ENCODE measurements at places on chromosomes 7 and 10.
A peak's percentile ranks its signal among the peaks of the same experiment; 100 is the strongest.

GRCh38 chr7:21028186-21028585 is 241.5 kb upstream of the SP8 start:
- DNase-seq, result peak; percentile 1

DNA sequence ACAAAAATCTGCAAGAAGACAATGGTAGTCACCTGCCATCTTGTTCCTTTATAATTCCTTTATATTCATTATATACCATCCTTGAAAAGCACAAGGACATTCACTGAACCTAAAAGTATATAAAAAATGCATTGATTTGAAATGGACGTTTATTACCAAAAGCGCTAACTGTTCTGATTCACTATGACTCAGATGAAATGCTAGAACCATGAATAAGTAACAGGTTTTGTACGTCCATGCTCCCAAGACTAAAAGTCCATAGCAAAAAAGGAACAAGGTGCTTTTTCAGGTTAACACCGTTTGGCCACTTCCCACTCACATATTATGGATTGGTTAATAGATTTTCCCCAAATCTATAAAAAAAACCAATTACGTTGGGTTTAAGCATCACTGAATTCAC is 109.4 kb downstream of the PPP1R17 start:
- no peak for DNase-seq

DNA sequence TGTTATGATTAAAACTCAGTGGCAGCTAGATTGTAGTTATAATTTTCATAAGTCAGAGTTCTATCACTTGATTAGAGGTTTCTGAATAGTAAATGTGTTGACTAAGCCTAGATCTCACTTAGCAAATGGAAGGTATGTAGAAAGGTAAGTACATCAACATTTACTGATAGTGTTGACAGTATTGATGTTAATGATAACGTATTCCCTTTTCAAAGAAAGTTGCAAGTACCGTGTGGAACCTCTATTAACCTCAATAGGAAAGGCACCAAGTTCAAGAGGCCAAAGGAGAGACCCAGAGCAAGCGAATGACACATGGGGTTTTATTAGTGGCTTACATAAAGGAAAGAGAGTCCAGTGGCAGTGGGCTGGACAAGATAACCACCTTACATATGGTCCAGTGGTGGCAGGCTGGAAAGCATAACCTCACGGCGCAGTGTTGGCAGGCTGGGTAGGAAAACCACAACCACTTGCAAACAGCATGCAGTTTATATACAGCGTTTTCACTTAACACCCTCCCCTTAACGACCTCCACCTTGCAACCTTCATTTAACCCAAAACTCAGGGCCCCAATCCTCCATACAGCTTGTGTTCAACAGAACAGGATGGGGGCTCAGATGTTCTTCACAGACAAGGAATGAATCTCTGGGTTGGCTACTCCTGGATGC is 611.0 kb downstream of the PARD3 start:
- DNase-seq, result no peak

DNA sequence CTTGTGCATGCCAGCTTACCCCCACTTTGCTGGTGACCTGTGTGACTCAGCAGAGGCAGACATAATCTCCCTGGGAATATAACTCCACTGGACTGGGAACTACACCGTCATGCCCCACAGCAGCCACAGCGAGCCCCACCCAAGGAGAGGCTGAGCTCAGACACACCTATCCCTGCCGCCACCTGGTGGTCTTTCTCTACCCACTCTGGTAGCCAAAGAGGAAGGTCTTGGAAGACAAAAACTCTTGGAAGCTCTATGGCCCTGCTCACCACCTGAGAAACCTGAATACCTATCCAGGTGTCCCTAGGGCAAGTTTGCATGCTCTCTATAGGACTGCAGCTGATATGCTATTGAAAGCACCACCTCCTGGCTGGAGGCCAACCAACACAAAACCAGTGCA is 48.1 kb downstream of the MYO3A start:
- DNase-seq, result no peak

- DNase-seq, result peak; percentile 51
Measured at GRCh38 chr7:142927085-142927745, 6.3 kb downstream of the TRPV5 start.

DNA sequence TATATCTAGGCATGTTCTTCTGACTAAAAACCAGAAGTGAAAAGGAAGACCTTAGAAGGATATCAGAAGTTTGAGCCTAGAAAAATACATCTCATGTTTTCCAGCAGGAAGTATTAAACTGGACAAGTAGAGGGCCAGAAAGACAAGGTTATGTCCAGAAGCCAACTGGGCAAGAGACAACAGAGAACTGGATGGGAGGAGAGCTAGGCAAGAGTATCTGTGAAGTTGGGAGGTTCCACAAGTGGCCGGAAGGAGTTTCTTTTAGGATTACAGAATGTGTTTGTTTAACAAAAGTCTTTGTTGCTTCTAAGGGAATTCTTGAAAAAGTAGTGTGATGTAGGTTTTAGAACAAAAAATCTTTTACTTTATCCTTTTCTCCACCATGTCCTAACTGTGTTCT is 86.4 kb downstream of the CYP26A1 start:
- DNase-seq, result no peak

DNA sequence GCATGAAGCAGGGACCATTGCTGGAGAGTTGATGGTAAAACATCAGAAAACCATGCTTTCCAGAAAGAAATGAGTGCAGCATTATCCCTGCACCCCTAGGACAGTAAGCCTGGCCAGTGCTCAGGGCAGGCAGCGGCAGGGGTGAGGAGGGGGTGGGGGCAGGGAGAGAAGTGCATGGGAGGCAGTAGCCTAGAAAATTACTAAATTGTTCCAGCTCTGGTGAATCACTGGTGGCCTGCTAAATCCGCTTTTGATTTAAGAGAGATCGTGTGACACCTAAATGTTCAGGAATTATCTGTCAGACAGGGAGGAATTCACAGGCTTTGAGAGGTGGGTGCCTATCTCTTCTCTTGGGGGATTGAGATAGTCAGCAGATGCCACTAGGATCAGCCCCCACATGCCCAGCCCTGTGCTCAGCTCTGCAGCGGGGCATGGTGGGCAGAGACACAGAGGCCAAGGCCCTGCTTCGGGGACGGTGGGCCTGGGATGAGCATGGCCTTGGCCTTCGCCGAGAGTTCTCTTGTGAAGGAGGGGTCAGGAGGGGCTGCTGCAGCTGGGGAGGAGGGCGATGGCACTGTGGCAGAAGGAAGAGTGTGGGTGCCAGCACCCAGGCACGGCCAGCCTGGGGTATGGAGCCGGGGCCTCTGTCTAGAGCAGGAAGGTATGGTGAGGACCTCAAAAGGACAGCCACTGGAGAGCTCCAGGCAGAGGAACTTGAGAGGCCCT is 5.0 kb upstream of the AQP1 start:
- DNase-seq, result no peak

DNA sequence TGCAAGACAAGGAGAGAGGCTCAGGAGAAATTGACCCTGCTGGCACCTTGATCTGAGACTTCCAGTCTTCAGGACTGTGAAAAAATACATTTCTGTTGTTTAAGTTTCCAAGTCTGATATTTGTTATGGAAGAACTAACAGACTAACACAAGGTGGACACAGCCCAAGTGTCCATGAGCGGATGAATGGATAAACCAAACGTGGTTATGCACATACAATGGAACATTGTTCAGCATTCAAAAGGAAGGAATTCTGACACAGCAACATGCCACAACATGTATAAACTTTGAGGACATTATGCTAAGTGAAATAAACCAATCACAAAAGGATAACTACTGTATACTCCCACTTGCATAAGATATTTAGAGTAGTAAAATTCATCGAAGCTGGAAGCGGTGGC is 76.5 kb downstream of the FAM13C start:
- DNase-seq, result no peak

DNA sequence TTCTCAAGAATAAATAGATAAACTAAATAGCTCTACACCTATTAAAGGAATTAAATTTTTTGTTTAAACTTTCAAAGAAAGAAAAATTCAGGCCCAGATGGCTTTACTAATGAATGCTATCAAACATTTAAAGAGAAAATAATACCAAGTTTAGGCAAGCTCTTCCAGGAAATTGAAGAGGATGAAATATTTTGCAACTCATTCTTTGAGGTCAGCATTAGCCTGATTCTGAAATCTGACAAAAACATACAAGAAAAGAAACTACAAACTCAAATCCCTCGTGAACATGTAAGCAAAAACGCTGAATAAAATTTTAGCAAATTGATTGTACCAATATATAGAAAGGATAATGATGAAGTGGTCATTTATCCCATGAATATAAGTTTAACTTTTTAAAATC is 93.4 kb downstream of the RTKN2 start:
- peak; percentile 31 for DNase-seq

- peak; percentile 9 for DNase-seq
Measured at GRCh38 chr10:52172581-52172980, 141.5 kb upstream of the DKK1 start.

GRCh38 chr10:98400482-98400881 is 14.5 kb downstream of the PYROXD2 start:
- peak; percentile 27 for DNase-seq

DNA sequence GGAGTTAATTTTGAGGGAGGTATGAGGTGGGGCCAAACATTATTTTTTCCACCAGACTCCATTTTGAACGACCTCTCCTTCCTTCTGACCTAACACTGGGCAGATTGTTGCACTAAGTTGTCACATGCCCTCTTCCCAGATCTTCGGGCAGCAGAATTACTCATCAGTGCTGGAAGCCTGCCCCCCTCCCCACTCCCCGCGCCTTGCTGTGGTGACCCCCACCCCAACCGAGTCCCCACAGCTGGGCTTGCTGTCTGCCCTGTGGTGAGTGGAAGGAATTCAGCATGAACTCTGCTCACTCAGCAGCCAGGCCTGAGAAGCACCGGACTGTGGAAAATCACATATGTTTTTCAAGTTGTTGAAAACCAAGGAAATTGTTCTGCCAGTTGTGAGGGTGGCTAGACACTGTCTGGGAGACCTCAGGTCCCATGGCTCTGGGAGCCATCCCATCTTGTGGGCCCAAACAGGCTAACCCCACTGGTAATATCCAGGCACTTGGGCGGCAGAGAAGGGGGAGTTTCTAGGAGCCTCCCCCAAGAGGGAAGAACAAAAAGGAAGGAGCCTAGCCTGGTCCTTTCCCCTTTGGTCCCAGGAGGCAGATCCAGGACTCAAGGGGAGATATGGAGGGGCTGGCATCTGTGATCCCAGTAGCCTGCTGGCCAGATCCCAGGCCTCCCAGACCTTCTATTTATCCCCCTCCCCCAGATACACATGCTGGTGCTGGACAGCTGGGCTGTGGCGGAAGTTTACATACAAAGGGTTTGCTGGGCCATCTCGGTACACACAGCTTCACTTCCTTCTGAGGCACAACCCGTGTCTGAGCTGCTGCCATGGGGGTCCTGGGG is 3.5 kb upstream of the AEBP1 start:
- no peak for DNase-seq

DNA sequence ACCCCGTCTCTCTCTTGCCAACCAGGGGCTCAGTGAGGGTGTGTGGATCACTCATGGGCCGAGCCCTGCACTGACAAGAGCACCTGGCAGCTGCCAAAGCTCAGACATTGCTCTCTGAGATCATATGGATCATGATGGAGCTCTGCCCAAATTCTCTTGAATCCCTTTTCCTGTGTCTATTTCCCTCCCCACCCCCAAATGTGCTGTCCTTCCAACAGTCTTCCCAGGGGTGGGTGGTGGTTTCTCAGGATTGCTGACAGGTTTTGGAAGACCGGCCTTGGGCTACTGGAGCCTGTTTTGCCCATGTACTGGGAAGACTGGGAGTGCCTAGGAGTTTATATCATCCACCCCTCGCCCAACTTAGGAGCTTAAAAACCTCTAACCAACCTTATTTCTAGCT is 10.5 kb downstream of the ARHGAP22 start:
- DNase-seq, result no peak

GRCh38 chr10:105138358-105138757 is 497.3 kb downstream of the SORCS3 start:
- DNase-seq, result no peak

DNA sequence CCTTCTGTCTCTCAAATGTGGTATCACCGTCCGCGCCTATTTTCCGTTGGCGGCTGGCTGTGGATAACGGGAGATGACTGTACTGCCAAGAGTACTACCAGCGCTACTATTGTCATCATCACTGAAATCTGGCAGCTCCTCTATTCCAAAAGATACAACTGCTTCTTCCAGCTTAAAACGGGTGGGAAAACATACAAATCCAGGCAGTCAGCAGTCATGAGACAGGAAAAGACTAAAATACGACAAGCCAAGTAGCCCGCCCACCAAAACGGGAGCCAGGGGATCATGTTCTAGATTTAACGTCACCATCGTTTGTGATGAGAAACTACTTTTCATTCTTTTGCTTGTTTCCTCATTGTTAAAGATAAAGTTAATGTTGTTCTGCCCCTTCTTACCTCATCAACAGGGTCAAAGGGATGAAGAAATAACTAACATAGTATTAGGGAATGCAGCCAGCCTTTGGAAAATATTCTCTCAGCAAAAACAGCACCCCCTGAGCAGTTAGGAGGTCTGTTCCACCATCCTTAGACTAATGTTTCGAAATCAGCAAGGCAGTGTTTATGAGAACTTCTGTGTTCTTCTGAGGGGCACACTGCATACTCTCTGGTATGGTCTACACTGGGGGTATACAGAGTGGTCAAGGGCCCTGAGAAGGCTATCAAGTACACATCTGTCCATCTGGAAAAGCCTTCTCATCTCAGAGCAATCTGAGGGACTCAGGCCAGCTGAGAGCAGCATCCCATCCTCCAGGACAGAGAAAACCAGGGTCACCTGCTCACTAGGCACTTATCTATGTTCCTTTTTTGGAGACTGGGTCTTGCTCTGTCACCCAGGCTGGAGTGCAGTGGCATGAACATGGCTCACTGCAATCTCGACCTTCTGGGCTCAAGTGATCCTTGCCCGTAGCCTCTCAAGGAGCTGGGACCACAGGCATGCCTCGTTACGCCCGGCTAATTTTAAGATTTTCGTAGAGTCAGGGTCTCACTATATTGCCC is 47.5 kb downstream of the GNA12 start:
- DNase-seq, result no peak

- no peak for DNase-seq
Measured at GRCh38 chr7:17374654-17375053, 76.2 kb downstream of the AHR start.

DNA sequence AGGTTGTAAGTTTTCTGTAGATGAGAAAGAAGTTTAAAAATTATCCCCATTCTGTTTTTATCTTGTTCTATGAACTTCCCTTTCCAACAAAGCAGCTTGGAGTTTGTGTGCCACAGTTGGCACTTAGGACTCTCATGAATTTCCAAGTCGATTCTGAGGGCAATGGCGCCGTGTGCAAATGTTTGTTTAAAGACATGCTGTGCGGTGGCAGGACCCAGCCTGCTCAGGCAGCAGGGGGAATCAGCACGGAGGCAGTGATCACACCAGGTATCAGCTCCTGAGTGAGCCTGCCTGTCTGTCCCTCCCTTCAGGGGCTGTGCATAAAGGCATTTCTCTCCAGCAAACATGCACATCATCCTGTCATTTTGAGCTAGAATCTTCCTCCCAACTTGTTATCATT is 109.8 kb upstream of the WDR11 start:
- no peak for DNase-seq

- DNase-seq, result no peak
Measured at GRCh38 chr7:148809856-148810255, 74.2 kb downstream of the EZH2 start.

DNA sequence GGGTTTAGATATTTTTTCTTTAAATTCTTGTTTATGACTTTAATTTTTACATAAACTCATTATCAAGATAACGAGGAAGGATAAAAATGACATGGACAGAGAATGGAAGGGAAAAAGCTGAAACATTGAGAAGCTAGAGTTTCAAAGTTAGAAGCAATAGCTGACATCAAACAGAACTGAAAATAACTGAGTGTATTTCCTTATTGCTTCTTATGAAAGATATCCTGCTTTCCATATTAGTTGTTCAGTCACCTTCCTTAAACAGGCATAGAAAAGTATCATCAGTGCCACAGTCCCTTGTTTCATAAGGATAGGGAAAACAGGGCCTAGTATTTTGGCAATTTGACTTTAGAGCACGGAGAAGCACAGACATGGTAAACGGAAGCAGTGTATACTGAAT is 460.5 kb upstream of the GHITM start:
- no peak for DNase-seq

All from hematopoietic multipotent progenitor cell treated with erythropoietin and hydrocortisone succinate and interleukin-3 and kit ligand, for 6 days (in vitro differentiated cells).